Hematopoietic multipotent progenitor cell treated with erythropoietin and hydrocortisone succinate and interleukin-3 and kit ligand, for 6 days (in vitro differentiated cells): ENCODE measurements at places on chromosomes 5 and 9.

- DNase-seq = no peak
Measured at GRCh38 chr5:173138707-173139106, 5.6 kb upstream of the BNIP1 start.

DNA sequence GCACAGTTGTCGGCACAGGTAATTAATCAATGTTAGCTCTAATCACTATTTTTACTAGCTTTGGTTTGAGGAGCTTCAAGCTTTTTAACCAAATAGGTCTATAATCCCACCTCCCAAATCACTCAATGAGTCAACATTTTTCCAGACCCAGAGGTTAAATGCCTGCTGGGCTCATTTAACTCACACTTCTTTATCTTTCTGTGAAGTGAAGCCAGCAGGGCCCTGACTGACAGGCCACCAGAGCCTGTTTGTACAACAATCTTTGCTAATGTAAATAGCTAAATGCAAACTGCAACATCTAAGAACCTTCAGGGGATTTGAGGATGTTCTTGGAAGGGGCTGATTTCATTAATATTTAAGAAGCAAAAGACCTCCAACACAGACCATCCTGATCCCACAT lies 98.4 kb upstream of the NREP start:
- no peak for DNase-seq

- no peak for DNase-seq
Measured at GRCh38 chr5:1415626-1416360, 29.4 kb downstream of the SLC6A3 start.

DNA sequence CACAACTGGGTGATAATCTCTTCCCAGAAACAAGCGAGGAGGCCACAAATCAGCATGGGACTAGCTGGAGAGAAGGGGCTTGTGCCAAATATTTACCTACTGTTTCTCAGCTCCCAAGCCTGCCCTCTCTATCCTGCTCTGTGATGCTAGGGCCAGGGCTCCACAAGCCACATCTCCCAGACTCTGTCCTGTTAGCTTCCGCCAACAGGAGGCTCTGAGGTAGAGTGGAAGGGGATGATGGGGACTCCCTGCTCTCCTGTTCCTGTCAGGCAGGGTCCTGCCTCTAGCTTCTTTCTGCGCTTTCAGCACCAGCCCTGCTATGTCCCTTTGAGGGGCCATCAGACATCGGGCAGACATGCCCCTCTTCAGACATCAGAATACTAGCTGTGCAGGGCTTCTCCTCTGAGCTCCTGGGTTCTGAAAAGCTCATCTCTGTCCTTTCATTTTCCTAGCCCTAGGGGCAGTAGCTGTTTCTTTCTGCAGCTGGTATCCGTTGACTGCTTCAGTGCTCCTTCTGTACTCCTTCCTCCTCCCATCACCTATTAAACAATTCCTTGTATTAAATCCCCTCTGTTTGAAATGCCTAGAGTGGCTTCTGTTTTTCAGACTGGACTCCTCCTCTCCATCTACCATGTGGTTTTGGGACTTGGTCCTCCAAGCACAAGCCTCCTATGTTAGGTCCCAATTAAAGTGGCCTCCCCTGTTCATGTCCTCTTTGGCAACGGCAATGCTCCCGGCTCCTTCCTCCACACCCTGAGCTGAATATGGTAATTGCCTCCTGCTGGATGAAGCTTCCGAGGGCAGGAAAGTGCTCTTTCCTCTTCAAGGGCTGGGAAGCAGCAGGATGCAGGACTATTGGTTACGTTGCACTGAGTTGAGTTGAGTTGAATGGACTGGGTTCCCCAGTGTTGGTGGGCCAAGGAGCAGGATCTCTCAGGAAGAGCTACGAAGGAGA lies 161.1 kb upstream of the TBC1D2 start:
- DNase-seq = no peak
